ENCODE measurements at places on chromosomes 7 and 10.

- no peak for DNase-seq
These were observed 213.4 kb downstream of the AUTS2 start for GRCh38 chr7:69811476-69812308.

GRCh38 chr10:133132473-133133291 is 27.3 kb upstream of the KNDC1 start:
- no peak for DNase-seq

- no peak for DNase-seq
These were observed 225.7 kb downstream of the TNS3 start for GRCh38 chr7:47356261-47356660.

DNA sequence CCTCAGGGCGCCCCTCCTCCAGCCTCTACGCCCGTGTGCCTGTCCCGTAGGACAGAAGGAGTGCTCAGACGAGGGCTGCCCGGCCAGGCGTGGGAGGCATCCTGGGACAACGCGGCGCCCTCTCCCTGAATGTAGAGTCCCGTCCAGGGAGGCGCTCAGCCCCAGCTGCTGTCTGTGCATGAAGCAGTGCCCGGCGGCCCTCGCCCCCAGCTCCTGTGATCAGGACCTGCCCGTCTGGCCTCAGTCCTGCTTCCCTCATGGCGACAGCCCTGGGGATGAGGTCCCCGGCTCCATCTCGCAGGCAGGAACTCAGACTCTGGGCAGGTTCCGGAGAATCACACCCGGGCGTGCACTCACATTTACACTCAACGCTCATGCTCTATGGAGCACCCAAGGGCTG is 24.9 kb upstream of the UTF1 start:
- no peak for DNase-seq

DNA sequence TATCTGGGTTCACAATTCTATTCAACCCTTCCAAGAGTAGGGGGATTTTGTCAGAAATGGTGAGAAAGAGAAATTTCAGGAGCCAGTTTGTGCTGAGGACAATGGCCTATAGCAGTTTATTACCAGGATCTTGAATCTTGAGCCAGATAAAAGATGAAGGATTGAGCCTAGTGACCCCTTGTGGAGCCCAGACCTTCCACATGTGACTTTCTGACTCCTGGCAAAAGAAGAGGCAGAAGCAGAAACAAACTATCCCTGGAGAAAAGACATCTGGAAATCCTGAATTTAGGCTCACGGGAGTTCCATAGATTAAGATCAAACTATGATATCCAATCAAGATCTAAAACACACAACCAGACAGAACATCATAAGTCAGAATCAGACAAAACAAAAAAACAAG is 60.9 kb upstream of the CHRM2 start:
- no peak for DNase-seq

DNA sequence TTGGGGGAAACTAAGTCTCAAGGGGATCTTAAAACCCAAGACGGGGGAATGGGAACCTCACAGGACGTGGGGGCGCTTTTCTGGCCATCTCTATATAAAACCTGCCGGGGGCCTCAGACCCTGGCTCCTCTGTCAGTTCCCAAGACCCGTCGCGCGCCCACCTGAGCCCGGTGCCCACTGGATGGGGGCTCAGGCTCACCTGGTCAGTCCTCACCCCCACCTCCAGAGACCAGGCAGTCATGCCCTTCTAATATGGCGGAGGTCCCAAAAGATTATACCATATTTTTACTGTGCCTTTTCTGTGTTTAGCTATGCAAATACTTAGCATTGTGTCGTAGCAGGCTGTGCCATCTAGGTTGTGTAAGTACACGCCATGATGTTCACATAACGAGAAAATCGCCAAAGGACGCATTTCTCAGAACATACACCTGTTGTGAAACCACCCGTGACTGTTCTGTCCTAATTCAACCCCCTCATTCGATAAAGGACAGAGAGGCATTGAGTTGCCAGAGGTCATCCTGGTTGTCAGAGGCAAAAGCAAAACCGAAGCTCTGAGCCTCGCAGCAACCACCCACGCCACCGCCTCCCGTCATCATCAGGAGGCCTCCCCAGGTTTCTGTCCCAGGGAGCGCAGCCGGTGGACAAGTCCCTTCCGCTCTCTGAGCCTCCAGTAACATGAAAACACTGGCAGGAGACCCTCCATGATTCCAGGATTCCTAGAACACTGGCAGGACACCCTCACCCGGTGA is 28.9 kb downstream of the OAT start:
- no peak for DNase-seq

DNA sequence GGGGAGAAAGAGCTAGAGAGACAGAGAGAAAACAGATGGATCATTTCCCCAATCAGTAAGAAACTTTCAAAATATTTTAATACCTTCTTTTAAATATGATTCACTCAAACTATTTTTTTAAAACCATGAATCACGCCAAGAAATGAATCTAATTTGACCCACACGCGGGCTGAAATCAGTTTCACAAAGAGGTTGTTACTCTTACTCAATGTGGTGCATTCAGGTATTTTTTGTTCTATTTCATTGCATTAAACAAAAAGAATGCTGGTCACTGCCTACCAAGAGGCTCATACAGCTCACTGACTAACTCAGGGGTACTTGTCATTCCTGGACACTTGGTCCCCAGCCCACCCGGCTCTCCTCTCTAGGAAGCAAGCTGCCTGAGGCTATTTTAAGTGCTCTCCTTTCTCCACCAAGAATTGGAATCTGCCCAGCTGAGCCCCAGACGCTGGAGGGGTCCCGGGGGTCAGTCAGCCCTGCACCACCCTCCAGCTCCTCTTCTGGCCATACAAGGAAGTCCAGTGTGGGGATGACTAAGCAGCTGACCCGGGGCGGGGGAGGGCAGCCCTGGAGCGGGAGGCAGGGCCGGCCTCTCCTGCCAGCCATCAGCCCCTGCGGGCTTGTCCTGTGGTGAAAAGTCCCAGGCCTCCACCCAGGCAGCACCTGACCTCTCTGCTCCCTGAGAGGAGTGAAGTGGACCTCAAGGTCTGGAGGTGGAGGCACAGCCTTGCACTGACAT is 21.7 kb upstream of the PFKP start:
- no peak for DNase-seq

GRCh38 chr10:60549686-60550085 is 160.0 kb upstream of the ANK3 start:
- no peak for DNase-seq

- DNase-seq: no peak
These were observed 478.6 kb downstream of the GRID1 start for GRCh38 chr10:85888004-85888403.

DNA sequence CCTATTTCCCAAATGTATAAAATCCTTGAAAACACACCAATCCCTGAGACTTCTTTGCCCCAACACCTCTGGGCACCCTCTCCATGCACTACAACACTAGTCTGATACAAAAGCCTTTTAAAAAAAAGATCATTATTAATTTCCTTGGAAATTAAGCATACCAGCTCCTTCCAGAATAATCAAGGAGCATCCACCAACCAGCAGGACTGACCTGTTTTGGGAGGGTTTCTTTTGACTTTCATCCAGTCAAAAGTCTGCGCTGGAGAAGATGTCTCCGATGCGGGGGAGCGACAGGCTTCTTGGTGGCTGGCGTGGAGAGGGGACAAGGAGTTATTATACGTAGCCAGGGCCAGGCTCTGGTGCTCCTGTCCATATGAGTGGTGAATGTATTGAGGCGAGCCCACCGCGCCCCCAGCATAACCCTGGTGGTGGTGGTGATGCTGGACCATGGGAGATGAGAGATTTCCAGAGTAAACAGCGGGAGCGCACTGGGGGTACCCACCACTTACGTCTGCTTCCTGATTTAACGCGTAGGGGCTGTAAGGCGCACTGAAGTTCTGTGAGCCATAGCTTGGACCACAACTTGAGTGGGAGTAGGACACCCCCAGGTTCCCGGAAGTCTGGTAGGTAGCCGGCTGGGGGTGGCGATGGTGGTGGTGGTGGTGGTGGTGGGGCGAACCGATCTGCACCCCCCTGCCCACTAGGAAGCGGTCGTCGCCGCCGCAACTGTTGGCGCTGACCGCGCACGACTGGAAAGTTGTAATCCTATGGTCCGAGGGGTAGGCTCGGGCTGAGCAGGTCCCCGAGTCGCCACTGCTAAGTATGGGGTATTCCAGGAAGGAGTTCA is 527 bp downstream of the HOXA1 start:
- DNase-seq: no peak

GRCh38 chr7:64614812-64615211 is 51.1 kb upstream of the ZNF107 start:
- no peak for DNase-seq

Data from stimulated activated CD8-positive, alpha-beta memory T cell treated with anti-CD3 and anti-CD28 coated beads, Interleukin-4, amount 100 ng/mL, for 4 hours (primary cell).